HT-29 (cell line): ENCODE measurements at places on chromosomes 4 and X. TPM values are rescaled to one million over a fixed set of nuclear protein-coding genes. Genes with fewer than 3 reads are reported as not detected.

- no peak for DNase-seq
Measured at GRCh38 chrX:10350981-10351380, 194.2 kb downstream of the CLCN4 start.

DNA sequence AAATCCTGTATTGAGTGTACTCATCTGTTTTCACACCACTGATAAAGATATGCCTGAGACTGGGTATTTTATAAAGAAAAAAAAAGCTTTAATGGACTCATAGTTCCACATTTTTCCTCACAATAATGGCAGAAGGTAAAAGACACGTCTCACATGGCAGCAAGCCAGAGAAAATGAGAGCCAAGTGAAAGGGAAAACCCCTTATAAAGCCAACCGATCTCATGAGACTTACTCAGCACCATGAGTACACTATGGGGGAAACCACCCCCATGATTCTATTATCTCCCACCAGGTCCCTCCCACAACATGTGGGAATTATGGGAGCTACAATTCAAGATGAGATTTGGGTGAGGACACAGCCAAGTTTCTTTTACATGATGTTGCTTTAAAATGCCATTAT is 171.9 kb downstream of the GALNTL6 start:
- no peak for DNase-seq

- no peak for DNase-seq
Measured at GRCh38 chrX:45755703-45756102, 555.0 kb upstream of the DIPK2B start.

GRCh38 chr4:94641702-94642560 is 115.8 kb upstream of the BMPR1B start:
- no peak for DNase-seq

- DNase-seq, result no peak
Measured at GRCh38 chrX:147736045-147736444, 175.7 kb upstream of the FMR1 start.

- DNase-seq, result peak; percentile 63
Measured at GRCh38 chr4:1579001-1579900, 104.9 kb downstream of the FAM53A start.

DNA sequence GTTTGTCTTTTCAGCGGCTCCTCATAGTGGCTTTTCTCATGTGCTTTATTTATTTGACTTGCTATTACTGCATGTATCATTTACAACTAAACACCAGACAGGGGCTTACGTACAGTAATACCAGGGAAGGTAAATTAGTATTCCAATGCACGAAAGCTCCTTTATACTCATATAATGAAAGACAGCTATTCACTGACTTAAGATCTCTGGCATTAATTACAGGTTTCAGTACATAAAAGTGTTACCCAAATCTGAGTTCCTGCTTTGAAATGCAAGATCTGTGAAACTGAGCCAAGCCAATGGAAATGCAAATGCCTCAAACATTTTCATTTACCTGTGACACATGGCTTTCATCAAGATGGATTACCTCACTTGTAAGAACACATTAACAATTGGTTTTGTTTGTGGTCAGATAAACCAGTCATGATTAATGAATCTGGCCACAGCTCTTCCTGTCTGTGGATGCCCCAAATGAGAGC is 107.2 kb downstream of the ANAPC4 start:
- DNase-seq, result no peak

- no peak for DNase-seq
Measured at GRCh38 chrX:139213241-139213709, 317.3 kb upstream of the F9 start.

DNA sequence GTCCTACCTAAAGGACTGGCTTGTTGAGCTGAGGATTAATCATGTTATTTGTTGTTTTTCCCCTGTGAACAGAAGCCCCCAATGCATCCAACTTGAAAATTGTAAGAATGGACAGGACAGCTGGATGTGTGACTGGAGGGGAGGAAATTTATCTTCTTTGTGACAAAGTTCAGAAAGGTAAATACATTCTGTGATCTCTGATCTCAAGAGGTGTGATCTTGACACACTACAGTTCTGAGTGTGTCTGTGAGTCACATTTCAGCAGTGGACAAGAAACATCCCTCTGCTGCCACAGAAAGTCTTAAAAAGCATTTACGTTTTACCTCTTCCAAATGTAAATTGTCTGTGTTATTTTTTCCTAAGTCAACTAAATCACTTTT is 79.3 kb downstream of the NFKB1 start:
- no peak for DNase-seq

- no peak for DNase-seq
Measured at GRCh38 chr4:153904011-153904410, 115.1 kb upstream of the SFRP2 start.

- DNase-seq, result no peak
Measured at GRCh38 chr4:71232846-71233245, 106.0 kb upstream of the SLC4A4 start.

GRCh38 chrX:152450076-152450475 is 1.0 kb downstream of the GABRA3 start:
- DNase-seq, result no peak

- DNase-seq, result no peak
Measured at GRCh38 chr4:1222036-1222789, 26.7 kb downstream of the CTBP1 start.

DNA sequence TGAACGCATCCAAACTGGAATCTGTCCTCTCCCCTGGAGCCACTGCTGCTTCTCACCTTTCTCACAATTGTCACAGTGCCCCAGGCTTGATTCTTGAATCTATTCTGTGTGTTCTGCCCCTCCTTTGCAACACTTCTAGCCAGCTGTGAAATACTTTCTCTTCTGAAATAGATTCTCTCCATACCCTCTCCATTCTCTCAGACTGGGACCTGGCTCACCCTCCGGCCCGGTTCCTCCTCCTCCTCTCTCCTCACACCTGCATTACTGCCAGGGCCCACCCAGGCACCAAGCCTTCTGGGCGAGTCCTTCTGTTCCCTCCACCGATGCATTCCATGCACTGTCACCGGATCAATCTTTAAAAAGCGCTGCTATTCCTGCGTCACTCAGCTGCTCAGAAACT is 336.1 kb downstream of the UNC5C start:
- DNase-seq, result no peak

GRCh38 chrX:110180176-110180927 is 137.5 kb downstream of the AMMECR1 start:
- DNase-seq, result peak; percentile 29

GRCh38 chrX:21905313-21905712 is 35.2 kb upstream of the SMS start:
- DNase-seq, result no peak

DNA sequence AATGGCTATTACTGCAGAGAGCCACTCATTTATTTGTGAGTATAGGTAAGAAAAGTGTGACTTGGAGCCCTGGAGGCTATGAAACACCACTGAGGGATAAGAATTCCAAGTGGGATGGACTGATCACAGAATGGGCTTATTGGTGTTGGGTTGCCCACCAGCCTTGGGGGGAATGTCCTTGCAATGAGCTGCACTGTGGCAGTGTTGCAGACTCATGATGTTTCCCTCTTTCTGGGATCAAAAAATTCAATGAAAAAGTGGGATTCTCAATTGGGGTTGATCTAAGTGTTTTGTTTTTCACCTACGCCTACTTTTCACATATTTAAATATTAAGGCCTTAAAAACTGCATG is 1024.5 kb upstream of the PCDH10 start:
- DNase-seq, result no peak

DNA sequence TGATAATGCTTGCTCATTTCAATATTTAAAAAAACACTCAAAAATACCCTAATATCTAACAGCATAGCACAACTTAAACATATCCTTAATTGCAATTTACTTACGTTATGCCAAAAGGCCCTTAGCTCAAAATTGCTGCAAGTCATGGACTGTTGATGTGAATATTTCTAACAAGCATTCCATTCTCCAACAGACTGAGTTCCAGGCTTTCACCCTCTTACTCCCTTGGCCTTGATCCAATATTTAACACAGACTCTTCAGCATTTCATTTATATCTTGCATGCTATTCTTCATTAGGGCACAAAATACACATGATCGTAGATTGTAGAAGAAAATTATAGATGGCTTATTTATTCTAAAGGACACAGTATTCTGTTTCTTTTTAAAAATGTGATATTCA is 96.5 kb downstream of the RNF150 start:
- DNase-seq, result no peak

- DNase-seq, result no peak
Measured at GRCh38 chr4:118772767-118773428, 63.0 kb downstream of the SEC24D start.

- DNase-seq, result no peak
Measured at GRCh38 chr4:63036159-63036866, 1372.9 kb downstream of the TECRL start.

GRCh38 chr4:123350191-123350544 is 46.4 kb upstream of the SPRY1 start:
- peak; percentile 80 for DNase-seq

GRCh38 chrX:74248889-74249288 is 55.1 kb upstream of the ZCCHC13 start:
- DNase-seq, result peak; percentile 48

DNA sequence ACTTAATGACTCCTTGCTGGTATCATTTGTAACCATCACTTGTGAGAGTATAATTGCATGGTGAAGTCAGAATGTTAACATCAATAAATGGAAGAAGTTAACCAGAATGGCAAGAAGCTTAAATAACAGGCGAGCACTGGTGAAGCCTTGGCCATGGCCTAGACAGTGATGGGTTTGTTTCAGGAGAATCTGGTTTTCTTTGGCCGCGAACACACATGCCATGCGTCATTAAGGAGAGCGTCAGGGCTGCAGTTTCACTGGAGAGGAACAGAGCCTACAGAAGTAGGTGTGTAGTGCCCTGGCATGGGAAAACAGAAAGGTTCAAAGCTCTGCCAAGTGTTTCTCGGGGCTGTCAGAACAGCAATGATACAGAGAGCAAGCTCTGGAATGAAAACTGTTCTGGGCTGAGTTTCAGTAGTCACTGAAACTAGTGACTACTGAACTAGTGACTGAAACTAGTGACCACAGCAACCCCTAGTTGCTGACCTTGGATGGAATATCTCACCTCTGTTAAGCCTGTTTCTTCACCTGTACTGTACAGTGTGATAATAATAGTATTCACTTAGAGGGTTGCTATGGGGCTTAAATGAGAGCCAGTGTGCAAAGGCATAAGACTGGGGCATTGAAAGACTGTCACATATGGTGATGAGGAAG is 93.8 kb downstream of the C4orf51 start:
- DNase-seq, result no peak

DNA sequence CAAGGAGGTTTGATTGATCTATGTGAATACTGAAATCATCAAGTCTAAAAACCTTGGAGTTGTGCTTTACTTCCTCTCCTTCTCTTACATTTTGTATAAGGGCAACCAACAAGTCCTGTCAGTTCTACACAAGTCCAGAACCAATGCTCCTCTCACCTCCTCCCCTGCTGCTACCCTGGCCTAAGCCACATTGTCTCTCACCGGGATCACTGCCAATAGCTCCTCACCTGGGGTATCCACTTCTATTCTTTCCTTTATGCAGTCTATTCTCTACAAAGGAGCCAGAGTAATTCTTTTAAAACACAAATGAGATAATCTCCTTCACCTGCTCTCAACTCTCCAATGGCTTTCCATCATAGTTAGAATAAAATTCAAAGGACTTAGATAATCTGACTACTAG is 13.3 kb upstream of the ARHGEF6 start:
- DNase-seq, result no peak

DNA sequence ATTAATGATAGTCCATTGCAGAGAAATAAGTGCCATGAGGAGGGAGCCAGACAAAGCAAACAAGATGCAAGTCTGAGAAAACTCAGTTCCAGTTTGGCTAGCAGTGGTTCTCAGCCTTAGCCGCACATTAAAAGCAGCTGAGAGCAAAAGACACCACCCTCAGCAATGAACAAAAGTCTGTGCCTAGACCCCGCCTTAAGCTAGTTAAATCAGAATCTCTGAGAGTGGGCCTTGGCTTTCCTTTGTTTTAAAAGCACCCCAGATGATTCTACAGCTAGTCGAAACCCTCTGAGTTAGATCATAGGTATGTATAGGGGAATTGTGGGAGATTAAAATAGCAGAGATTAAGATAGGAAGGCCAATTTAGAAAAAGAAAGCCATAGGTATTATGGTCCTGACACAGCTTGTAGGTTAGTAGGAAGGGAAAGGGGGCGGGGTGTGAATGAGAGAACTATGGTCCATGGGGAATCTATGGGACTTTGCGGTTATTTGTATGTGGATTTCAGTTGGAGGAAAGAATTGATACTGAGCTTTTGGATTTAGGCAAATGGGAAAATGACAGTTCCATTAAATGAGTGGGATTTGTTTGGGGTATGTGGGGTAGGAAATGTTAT is 12.0 kb downstream of the SPRY1 start:
- DNase-seq, result no peak

- DNase-seq, result peak; percentile 78
Measured at GRCh38 chr4:69858690-69859089, 1.3 kb downstream of the SULT1E1 start.

- no peak for DNase-seq
Measured at GRCh38 chr4:18105030-18106011, 83.8 kb upstream of the LCORL start.

GRCh38 chrX:4091046-4091760 is 377.8 kb upstream of the PRKX start:
- DNase-seq, result no peak

DNA sequence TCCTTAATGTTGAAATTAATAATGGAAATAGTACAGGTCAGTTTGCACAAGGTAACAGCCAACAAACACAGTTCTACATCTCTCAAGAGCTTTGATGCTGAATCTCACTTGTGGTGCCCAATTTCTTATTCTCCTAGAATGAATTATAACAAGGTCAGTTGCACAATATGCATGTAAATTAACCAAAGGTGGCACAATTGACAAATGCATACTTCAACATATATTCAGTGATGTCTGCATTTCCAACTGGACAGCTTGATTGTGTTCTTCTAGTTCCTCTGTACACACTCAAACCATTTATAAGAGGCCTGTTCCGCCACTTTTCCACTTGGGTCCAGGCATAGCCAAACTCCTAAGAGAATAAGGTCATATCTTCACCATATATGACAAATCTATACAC is 210.3 kb upstream of the EPHA5 start:
- DNase-seq, result peak; percentile 35

- no peak for DNase-seq
Measured at GRCh38 chr4:187617113-187617512, 378.5 kb upstream of the ZFP42 start.

The CXorf51A gene
- total RNA-seq, result not detected in 2 replicates

The RAB41 gene
- total RNA-seq, result not detected in 2 replicates

The TIGD4 gene
- 0.23 and 0.34 TPM in 2 replicates for total RNA-seq

The NALF2 gene
- 0.03 TPM in 1 of 2 replicates, not detected in the other for total RNA-seq

The ESX1 gene
- not detected in 2 replicates for total RNA-seq

The NLGN3 gene
- 0.13 TPM in 1 of 2 replicates, not detected in the other for total RNA-seq

The GAGE12E gene
- not detected in 2 replicates for total RNA-seq

The DCLK2 gene
- not detected in 2 replicates for total RNA-seq

The SPON2 gene
- 1.2 and 2.9 TPM in 2 replicates for total RNA-seq

The RASGEF1B gene
- 3.5 and 6.3 TPM in 2 replicates for total RNA-seq

The AADAT gene
- 0.81 TPM in 2 replicates for total RNA-seq

The RXFP1 gene
- not detected in 2 replicates for total RNA-seq

The TEC gene
- 1.2 and 3.2 TPM in 2 replicates for total RNA-seq

The CLDN22 gene
- total RNA-seq, result not detected in 2 replicates

The CPZ gene
- not detected in 2 replicates for total RNA-seq
